ENCODE measurements at places on chromosomes 13 and 19.

GRCh38 chr19:36807029-36807428 lies 31.2 kb downstream of the ZNF790 start:
- DNase-seq = no peak

DNA sequence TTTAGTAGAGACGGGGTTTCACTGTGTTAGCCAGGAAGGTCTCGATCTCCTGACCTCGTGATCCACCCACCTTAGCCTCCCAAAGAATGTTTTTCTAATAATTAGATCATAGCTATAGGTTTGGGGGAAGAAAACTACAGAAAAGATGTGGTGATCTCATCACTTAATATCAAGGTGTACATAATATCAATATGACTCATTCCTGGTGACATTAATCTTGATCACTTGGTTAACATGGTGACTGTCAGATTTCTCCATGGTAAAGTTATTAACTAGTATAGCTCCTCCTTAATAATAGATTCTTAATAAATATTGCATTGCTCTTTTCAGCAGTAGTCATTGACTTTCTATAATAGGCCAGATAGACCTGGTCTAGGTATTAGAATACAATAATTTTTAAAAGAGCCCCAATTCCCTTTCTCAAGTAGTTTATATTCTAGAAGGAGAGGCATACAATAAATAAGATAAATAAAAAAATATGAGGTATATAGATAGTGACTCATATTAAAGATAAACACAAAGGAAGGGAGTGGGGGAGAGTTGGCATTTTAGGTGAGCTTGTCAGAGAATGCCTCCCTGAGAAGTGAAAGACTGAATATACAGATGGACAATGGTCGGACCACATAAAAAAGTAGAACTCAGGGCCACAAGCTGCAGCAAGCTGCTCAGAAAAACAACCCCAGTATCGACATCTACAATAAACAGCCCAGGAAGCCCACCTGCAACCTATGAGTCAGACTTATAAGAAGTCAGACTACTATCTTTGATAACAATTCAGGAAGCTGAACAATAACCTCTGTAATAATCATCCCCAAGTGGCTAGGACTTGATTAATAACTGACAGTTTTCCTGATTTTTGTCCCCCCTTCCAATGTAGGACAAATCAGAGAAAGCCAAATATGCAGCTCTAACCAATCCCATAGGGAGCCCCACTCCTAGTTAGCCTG lies 210.8 kb downstream of the RFC3 start:
- no peak for DNase-seq

DNA sequence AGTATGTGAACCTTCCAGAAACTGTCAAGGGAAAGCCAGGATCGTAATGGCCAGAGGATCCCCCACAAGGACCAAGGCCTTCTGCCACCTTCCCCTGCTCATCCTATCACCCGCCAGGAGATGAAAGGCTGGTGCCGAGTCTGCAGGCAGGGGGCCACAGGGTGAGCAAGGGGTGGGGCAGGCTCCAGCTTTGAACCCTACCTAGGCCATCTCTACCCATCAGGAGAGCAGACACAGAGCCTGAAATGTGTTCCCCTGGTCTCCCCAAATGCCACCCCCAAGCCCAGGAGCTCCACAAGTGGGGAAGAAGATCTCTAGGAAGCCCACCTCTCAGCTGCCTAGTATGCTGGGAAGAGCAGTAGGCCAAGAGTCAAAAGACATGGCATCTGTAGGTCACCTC lies 95.1 kb downstream of the KCTD15 start:
- DNase-seq = no peak

- DNase-seq = no peak
Measured at GRCh38 chr13:105627270-105627669, 908.2 kb downstream of the EFNB2 start.

DNA sequence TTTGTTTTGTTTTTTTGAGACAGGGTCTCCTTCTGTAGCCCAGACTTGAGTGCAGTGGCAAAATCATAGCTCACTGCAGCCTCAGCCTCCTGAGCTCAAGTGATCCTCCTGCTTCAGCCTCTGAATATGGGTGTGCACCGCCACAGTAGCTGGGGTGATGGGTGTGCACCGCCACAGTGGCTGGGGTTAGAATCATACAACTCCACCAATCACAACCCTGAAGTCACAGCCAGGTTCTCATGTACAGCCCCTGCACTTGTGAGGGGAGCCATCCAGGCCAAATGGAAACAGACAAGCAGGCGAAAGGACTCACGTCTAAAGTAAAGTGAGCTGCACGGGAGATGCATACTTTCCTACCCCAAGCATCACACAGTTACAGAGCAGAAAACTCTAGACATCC lies 63.1 kb upstream of the RANBP3 start:
- DNase-seq = no peak

DNA sequence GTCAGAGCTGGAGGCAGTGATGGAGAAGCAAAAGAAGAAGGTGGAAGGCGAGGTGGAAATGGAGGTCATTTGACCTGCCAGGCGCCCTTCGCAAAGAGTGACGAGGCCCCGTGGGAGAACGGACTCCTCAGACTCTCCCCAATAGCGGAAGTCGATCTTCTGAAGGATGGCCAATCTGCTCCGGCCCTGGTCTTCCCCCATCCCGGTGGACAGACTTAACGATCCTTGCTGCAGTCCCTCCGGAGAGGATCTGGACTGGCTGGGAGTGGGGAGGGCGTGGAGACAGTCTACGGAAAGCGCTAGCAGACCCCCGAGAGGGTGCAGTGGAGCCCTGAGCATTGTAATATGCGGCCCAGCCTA lies 11.9 kb downstream of the EPS8L1 start:
- no peak for DNase-seq

GRCh38 chr19:49710372-49710951 lies 19.5 kb downstream of the CPT1C start:
- no peak for DNase-seq

DNA sequence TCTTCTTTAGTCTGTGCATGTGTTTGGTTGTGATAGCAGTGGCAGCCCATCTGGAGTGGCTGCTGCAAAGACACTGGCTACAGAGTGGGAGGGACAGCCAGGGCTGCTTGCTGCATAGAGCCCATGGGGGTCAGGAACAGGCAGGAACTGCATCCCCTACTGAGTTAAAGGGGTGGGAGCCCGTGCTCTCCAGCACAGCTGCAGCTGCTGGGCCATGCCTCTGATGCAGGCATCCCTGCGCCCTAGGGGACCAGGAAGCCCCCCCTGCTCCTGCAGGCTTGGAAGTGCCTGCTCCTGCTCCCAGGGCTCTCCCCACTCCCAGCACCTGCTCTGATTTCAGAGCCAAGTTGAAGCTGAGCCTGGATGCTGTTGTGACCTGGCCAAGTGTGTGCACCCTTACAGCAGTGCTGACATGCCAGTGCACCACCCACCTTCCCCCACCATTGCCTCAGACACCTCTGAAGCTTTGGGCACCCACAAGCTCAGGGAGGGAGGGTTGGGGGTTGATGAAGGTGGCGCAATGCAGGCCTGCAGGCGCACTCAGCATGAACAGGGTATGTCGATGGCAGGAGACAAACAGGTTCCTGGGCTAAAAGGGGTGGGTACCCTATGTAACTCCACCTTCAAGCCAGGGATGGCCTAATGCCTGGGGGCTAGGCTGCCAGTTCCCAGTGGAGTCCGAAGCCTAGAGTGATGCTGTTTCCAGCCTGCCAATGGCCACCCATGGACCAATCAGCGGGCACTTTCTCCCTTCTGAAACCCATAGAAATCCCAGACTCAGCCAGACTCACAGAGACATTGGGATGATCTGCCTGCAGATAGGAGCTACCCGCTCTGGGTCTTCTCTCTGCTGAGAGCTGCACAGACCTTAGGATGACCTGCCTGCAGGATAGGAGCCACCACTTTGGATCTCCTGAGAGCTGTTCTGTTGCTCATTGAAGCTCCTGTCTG lies 919.9 kb upstream of the MIR17HG start:
- DNase-seq = no peak

- no peak for DNase-seq
Measured at GRCh38 chr19:48379058-48379457, 12.3 kb downstream of the KDELR1 start.

- no peak for DNase-seq
Measured at GRCh38 chr19:29054886-29055675, 157.9 kb downstream of the UQCRFS1 start.

DNA sequence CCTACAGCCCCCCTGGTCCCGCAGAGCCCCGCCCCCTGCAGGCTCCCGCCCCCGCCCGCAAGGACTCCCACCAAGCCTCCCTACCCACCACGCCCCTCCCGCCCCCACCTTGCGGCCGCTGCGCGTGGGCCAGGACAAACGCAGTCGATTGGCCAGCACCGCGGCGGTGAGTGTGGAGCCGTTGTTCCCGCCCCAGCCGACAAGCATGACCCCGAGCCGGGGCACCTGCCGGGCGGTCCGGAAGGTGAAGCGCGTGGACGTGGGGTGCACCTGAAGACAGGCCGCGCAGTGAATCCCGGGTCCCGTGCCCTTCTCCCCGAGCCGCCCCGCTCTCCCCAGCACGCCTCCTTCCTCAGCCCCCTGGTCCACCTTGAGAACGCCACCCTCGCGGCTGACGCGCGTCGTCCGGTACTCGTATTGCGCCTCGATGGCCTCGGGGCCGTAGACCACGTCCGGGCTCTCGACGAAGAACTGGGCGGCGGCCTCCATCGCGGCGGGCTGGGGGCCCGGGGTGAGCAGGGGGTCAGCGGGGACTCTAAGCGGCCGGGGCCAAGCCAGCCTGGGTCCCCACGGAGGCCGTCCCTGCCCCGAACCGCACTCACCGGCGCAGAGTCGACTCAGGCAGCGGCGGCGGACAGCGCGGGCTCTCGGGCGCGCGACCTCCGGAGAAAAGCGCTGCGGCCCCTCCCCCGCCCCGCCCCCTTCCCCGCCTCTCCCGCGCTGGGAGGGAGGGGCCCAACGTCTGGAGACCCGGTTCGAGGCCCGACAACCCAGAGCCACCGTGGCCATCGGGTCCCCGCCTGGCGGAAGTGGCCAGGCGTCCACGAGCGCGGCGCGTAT lies at the start of gene ISYNA1:
ISYNA1 (minus strand) TSS at position 643 of the 840 bp plus-strand sequence; CDS start at position 489, 154 bp downstream.
- peak; percentile 79 for DNase-seq

DNA sequence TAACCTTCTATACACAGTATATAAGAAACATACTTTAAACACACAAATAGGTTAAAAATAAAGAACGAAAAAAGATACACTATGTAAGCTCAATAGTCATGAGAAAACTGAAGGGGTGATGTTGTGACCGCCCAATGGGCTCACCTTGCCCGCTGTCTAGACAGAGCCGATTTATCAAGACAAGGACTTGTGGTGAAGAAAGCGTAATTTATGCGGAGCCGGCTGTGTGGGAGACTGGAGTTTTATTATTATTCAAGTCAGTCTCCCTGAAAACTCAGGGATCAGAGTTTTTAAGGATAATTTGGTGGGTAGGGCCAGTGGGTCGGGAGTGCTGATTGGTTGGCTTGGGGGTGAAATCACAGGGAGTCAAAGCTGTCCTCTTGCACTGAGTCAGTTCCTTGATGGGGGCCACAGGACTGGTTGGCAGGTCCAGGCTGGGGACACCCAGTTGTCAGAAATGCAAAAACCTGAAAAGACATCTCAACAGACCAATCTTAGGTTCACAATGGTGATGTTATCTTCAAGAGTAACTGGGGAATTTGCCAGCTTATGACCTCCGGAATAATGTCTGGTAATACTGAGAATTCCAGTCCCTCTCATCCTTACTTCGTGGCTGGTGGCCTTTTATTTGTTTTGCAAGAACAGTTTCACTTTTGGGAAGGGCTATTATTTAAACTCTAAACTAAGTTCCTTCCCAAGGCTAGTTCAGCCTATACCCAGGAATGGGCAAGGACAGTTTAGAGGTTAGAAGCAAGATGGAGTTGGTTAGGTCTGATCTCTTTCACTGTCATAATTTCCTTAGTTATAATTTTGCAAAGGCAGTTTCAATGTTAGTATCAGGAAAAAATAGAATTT lies 96.6 kb downstream of the UBL3 start:
- no peak for DNase-seq

GRCh38 chr13:91358387-91358782 lies 10.9 kb downstream of the MIR17HG start:
- DNase-seq = peak; percentile 64

DNA sequence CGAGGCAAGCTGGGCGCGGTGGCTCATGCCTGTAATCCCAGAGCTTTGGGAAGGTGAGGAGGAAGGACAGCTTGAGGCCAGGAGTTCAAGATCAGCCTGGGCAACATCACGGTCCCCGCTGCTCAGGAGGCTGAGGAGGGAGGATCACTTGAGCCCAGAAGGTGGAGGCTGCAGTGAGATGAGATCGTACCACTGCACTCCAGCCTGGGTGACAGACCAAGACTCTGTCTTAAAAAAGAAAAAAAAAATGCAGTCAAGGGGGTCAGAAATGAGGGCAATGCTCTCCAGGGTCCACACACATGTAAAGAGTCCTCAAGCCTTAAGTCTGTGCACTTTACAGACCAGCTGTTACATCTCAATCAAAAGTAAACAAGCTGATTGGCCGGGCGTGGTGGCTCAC lies 8.5 kb downstream of the R3HDM4 start:
- DNase-seq = no peak

DNA sequence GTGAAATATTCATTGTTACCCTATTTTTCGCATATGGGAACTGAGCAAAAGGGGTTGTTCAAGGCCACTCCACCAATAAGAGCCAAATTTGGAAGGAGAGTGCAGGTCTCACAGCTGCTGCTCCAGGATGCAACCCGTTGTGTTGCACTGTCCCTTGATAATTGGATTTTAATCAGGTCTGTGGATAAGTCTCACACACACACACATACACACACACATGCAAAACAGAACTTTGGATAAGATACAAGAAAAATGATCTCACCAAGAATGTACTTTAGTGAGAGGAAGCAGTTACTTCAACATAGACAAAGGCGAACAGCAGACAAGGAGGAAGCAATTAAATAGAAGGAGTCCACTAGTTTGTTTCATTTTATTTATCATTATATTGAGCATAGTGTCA lies 127.3 kb upstream of the EDNRB start:
- DNase-seq = no peak

GRCh38 chr13:42364613-42365000 lies 92.7 kb downstream of the AKAP11 start:
- no peak for DNase-seq

Data from OCI-M1 (cell line).